ENCODE measurements at places on chromosomes 12 and 14.

GRCh38 chr14:38419579-38419978, 163.7 kb upstream of the CLEC14A start:
- no peak for DNase-seq

DNA sequence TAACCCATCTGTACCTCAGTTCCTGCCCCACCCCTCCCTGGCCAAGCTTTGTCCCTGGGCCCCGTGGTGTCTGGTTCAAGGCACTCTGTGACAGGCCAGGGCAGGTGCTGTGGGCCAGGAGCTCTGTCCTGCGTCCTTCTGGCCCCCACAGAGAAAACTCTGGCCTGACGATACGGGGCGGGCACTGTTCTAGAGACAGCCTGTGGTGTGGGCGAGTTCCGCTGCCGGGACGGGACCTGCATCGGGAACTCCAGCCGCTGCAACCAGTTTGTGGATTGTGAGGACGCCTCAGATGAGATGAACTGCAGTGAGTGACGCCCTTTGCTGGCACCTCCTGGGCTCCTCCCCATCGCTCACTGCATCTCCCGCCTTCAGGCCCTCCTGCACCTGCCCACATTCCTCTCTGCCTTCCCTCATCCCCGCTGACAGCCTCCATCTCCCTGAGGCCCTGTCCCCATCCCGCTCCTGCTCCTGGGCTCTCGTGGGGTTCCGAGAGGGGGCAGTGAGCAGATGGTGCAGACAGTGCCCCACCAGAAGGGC, 22.8 kb upstream of the NXPH4 start:
- DNase-seq = no peak

GRCh38 chr12:99146185-99146584, 501.1 kb downstream of the APAF1 start:
- no peak for DNase-seq

DNA sequence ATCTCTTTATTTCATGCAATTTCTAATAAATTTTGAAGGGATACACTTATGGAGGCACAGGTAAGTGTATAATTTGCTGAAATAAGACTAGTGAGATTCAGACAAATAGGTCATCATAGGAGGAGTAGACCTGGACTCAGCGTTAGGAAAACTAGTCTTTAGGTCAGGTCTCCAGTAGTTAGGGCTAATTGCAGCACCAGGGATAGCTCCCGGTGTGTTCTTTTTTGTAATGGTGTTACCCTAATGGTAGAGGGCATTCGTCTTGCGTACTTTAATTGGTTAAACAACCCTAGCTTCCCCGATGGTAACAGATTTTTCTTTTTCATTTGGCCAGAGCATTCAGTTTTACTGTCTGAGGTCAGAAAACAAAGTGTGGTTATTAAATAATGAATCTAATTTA, 64.9 kb downstream of the ARID2 start:
- no peak for DNase-seq

DNA sequence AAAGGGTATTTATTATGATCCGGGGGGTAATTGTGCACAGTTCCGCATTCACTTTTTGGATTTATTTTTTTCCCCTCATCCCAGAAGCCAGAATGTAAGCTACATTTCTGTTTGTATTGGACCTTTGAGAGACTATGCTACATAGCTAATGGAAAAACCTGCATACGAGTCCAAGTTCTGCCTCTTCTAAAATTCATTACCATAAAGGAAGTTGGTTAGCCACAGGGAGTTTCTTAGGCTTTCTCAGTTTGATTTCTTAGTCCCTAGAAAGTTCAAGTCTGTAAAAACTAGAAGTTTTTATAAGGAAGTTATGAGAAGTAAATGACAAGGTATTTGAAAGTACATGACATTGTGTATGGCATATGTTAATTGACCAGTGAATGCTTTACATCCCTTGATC, 138.7 kb downstream of the PDE3A start:
- no peak for DNase-seq

DNA sequence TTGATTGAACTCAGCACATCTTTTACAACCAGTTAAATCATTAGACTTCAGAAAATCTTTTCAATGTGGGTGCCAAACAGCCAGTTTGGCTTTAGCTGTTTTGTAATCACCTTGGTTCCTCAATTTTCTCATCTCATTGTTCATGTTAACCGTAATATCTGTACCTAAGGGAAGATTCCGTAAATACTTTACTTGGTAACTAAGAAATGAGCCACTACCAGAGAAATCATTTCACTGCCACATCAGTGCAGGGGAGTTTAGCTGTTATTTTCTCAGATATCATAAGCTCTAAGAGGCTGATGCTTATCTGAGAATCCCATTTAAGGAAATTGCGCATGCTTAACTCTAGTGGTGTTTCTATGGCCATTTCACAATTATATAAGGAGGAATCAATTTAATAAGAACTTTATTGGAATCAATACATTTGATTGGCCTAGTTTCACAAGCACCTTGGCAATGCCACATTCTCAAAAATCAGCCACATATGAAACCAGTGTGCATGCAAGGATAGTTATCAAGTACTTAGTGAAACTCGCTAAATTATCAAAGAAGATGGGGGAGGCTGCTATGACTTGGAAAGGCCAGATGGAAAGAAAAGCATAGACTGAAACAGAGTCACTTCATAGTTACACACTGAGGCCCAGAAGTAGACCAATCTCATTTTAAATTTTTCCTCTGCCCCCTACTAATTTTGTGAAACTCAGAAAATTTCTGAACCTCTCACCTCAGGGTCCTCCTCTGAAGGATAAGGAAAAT, 28.1 kb upstream of the IL22 start:
- DNase-seq = no peak

DNA sequence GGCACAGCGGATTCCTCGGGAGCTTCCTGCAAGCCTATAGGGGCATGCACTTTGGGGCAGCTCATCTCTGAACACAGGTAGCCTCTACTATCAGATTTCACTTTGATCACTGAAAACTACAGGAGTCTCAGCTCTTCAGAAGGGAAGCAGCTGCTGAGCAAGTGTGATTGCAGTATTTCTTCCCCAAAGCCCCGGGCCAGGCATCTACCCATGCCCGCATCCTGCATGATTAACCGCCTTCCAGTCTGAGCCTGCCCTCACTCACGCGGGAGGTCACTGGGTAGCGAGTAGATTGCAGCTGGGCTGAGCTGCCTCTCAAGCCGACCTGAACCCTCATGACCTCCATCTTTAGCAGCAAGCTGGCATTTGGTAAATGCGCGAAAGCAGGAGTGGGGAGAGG, 334.7 kb downstream of the DPF3 start:
- no peak for DNase-seq

GRCh38 chr14:88940671-88941070, 116.2 kb downstream of the TTC8 start:
- no peak for DNase-seq

GRCh38 chr14:84610086-84610485, 919.9 kb upstream of the FLRT2 start:
- no peak for DNase-seq

DNA sequence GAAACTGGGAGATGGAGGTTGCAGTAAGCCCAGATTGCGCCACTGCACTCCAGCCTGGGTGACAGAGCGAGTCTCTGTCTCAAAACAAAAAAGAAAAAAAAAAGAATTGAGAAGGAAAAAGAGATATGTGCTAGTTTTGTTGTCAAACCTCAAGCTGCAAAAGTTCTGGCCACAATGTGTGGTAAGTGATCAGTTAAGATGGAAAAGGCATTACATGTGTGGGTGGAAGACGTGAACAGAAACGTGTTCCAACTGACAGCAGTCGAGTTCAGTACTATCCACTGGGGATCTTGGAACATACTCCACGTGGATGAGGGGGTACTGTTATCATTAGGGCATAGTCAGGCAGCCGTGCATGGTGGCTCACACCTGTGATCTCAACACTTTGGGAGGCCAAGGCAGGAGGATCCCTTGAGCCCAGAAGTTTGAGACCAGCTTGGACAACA, 17.3 kb downstream of the GPR68 start:
- DNase-seq = no peak

GRCh38 chr14:42884100-42884499, 1277.4 kb downstream of the LRFN5 start:
- no peak for DNase-seq

DNA sequence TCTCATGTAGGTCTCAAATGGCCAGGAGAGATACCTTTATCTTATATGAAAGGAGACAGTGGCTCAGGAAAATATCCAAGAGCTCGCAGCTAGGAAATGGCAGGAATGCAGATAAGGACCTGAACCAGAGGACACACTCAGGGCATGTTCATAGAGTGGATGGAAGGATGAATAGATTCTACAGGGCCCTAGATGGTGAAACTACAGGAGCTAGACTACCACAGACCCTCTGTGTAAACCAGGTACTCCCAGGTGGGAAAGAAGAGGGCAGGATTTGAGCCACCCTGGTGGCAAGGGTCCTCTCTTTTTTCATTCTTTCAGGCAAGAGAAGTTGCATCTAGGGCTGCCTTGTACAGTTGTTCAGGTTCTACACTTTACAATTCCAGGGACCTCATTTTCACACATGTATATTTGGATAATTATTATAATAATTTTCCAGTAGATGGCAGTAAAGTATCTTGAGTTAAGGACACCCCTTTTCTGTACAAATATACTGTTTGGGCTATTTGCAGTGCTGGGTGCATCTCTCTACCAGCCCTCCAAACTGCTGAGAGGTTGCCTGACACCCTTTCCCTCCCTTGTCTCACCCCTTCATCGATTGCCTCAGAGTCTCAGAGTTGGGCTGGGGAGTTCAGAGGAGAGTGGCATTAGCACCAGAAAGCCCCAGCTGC, 10.5 kb upstream of the ZDHHC22 start:
- DNase-seq = no peak

DNA sequence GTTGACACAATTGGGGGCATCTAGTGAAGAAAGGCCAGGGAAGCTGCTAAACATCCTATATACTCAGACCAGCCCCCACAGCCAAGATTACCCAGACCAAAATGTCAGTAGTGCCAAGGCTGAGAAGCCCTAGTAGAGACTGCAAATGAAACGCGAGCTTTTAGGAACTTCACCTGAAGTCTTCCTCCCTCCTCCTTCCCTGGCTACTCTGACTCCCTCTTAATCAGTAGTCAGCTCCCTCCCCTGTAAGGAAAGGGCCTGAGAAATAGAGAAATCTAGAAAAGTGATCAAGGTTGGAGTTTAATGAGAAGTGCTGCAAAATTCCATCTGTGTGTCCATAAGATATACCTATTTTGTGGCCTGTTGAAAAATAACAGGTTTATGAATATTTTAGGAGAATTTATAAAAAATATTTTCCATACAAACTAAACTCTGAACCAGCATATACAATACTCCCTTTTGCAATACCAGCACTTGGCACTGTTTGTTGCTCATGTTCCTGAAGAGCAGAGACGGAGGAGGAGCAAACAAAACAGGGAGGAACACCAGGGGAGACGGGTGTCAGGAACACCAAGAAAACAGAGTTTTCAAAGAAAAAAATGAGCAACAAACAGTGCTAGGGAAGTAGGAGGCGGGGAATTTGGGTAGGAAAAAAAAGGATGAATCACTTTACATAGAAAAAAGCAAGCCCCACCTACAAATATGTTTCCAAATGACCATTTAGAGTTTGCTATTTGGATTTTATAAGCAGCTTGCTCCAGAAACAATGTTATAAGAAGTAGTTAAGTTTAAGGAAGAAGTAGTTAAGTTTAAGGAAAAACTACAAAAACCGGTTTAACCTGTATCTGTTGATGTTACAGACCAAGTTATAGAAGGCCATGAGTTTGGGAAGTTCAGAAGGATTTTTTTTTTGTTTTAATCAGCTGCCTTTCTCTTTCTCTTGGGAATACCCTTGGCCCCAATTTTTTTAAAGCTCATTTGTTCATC, 282.1 kb upstream of the GRIP1 start:
- no peak for DNase-seq
